ENCODE measurements at places on chromosomes 7 and 10.

GRCh38 chr7:16774294-16774693 lies 20.7 kb downstream of the TSPAN13 start:
- DNase-seq = no peak

GRCh38 chr10:86480571-86480970 lies 41.0 kb downstream of the WAPL start:
- DNase-seq = no peak

- DNase-seq = no peak
These were observed 20.4 kb downstream of the PPP2R2D start for GRCh38 chr10:131921184-131921583.

DNA sequence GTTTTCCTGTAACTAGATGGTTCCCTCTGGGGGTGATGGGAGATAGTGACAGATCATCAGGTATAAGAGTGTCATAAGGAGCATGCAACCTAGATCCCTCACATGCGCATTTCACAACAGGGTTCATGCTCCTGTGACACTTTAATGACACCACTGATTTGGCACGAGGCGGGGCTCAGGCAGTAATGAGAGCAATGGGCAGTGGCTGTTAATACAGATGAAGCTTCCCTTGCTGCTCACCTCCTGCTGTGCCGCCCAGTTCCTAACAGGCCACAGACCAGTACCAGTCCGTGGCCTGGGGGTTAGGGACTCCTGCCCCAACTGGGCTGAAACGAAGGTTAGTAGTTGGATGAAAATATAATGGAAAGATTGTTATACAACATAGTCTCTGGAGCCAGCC lies 201.6 kb upstream of the LRRN3 start:
- no peak for DNase-seq

- DNase-seq = no peak
These were observed 9.9 kb upstream of the SRRM3 start for GRCh38 chr7:76191783-76192240.

All from vagina (tissue), 2 donors.